B cell (primary cell): ENCODE measurements at places on chromosomes 12 and 14.

- DNase-seq = peak; percentile 5
Measured at GRCh38 chr12:107134558-107134957, 41.2 kb upstream of the CRY1 start.

DNA sequence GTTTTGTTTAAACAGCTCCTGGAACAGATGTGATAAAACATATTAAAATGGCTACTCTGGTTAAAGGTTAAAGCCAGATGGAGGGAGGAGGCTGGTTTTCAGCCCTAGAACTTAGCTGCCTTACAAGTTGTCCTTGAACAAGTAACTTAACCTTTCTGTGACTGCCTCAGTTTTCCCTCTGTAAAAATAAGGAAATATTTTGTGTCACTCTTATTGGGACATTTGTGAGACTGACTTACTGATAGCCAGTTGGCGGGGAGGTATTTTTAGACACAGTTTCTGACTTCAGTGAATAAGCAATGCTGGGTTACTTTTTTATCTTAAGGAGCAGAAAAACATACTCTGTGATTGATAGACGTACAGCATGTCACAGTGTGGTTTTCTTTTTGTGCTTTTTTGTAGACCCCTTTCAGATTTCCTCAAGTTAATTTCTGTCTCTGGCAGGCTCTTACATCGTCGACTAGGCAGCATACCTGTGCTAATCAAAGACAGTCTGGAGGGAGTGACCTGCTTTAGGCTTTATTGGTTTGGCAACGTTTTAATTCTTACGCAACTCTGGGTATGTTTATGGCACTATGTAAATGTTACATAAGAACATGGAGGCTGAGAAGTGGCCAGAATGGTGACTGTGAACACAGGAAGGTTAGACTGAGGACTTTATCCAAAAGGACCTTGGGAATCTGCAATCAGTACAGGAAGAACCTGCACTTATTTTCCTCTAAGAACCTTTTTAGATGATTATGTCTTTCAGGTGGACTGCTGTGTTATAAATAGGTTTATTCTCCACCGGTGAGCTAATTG is 3.3 kb downstream of the ACVR1B start:
- DNase-seq = no peak

- DNase-seq = no peak
Measured at GRCh38 chr12:75852143-75852542, 179.4 kb downstream of the PHLDA1 start.

GRCh38 chr12:78645956-78646355 is 218.6 kb upstream of the SYT1 start:
- DNase-seq = no peak
